Erythroblast (primary cell): ENCODE measurements at places on chromosomes 5 and 9.

DNA sequence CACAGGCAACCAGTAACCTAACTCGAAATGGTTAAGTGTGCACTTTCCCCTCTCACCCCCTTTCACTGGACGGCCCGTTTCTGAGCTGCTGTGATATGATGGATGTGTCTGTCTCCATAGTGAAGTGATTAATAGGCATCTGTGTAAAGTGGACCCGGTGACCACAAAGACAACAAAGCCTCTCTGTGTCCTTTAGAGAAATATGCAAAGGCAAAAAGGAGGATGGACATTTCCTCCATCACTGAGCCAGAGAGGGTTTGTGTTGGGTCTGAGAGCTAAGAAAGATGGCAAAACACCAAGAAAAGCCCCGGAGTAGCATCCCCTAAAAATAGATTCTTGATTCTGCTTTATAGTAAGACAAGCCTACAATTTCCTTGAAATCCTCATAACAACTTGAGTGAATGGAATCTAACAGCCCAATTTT, 120.6 kb downstream of the SEMA6A start:
- no peak for DNase-seq

DNA sequence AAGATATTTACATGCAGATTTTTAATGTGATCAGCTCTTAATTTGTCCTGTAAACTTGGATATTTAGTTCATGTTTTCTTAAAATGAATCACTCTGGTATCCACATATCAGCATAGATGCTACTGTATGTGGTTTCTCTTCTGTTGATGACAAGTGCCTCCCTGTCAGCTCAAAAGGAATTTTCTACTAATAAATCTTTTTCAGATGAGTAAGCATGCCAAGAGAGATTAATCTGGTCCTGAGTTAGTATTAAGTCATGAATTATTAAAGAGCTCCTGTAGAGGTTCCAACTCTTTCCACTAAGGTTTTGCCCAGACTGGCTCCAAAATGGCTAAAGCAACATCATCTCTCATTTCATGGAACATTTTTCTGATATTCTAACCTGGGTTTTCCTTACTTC, 129.2 kb downstream of the GOLPH3 start:
- no peak for DNase-seq

- no peak for DNase-seq
Observed at GRCh38 chr5:111928511-111928910, 171.5 kb upstream of the NREP start.

- peak; percentile 64 for DNase-seq
Observed at GRCh38 chr9:76658510-76659231, 105.6 kb upstream of the PCA3 start.

DNA sequence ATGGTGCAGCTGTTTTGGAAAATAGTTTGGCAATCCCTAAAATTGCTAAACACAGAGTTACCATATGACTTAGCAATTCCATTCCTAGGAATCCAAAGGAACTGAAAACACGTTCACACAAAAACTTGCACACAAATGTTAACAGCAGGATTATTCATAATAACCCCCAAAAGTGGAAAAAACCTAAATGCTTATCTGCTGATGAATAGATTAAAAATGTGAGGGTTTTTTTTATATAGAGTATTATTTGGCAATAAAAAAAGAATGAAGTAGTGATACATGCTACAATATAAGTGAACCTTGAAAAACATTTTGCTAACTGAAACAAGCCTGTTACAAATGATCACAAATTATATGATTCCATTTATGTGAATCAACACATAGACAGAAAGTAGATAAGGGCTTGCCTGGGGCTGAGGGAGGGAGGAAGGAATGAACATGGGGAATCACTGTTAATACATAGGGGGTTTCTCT, 45.1 kb upstream of the TRIO start:
- no peak for DNase-seq

- no peak for DNase-seq
Observed at GRCh38 chr9:137266162-137266527, 11.0 kb downstream of the NELFB start.

DNA sequence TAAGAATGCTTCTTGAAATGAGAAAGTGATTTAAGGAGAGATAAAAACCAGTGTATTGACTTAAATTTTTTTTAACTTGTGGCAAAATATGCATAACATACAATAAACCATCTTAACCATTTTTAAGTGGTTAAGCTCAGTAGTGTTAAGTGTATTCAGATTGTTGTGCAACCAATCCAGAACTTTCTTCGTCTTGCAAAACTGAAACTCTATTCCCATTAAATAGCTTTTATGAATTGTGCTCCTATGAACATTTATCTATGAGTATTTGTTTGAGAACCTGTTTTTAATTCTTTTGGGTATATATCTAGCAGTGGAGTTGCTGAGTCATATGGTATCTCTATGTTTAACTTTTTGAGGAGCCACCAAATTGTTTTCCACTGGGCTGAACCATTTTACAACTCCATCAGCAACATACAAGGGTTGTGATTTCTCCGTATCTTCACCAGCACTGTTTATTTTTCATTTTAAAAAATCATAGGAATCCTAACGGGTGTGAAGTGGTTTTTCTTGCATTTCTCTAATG, 76.6 kb upstream of the ACTBL2 start:
- no peak for DNase-seq

- no peak for DNase-seq
Observed at GRCh38 chr9:92942688-92943616, 4.4 kb upstream of the FGD3 start.

DNA sequence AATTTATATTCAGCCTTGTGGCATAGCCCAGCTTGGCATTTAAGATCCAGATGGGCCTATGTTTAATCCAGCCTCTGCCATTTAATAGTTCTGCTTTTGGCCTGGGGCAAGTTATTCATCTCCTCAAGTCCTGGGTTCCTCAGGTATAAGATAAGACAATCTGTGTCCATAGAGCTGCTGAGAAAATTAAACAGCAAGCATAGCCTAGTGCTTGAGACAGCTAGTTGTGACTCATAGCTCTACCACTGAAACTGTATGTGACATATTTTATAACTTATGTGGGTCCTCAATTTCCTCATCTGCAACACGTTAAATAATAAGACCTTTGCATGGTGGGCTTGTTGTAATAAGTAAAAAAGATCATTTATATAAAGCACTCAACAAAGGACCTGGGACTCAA, 53.3 kb upstream of the ATP10B start:
- DNase-seq, result no peak

DNA sequence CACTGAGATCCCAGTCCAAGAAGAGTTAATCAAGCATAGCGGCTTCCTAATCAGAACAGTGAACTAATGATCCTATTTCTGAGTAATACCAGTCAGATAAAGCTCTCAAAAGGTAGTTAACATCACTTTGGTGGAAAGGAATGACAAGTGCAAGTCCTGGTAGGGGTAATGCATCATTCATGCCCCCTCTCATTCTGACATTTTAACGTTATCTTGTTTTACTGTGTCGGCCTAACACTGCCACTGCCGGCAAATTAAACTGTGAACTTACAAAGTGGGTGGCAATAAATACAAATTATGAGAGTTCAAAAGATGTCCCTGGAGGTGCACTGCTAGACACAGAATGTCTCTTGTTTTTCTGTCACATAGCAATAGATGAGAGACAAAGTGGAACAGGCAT, 131.6 kb downstream of the EBF1 start:
- no peak for DNase-seq

DNA sequence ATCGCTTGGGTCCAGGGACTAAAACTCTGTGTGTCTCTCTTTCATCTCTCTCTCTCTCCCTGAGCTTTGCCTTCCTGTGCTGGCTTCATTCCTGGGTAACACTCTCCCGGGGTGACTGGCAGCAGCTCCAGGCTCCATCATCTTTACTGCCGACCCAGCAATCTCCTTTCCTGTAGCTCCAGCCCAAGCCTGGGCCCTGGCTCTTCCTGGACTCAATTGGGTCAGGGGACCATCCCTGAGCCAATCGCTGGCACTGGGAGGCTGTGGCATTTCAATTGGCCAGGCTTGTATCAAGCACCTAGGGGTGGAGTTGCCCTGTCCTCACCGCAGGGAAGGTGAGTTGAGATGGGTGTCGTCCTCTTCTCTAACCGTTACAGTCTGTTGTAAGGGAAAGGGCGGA, 31.9 kb downstream of the FAM240B start:
- DNase-seq, result no peak

- no peak for DNase-seq
Observed at GRCh38 chr5:126195410-126196100, 227.7 kb upstream of the GRAMD2B start.

DNA sequence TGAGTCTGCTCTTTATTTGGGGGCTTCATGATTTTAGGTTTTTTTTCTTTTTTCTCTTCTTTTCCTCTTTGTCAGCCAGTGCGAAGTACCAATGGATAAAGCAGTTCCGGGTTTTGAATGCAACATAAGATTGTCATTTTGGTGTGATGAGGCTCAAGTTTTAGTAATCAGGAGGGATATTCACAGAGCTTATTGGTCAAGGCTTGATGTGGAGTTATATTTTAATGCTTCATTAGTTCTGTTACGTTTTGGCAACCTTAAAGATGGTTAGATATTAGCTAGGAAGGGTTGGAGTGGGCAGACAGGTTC, 1.4 kb downstream of the PIK3R1 start:
- peak; percentile 70 for DNase-seq

- DNase-seq, result no peak
Observed at GRCh38 chr9:78292026-78292425, 4.9 kb upstream of the PSAT1 start.

DNA sequence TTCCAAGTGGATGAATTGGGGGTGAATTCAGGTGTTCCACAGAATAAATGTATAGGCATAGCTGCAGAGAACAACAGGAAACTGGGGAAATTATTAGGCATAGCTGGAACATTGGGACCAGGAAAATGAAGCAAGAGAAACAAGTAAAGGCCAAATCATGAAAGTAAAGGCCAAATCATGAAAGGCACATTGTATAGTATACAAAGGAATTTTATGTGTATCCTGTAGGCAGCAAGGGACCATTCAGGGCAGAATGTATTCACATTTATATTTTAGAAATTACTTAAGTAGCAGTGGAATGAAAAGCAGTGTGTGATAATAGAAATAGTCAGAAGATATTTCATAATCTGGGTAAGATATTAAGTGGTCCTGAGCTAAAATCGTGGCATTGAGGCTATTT, 127.3 kb upstream of the GRHPR start:
- DNase-seq, result no peak

DNA sequence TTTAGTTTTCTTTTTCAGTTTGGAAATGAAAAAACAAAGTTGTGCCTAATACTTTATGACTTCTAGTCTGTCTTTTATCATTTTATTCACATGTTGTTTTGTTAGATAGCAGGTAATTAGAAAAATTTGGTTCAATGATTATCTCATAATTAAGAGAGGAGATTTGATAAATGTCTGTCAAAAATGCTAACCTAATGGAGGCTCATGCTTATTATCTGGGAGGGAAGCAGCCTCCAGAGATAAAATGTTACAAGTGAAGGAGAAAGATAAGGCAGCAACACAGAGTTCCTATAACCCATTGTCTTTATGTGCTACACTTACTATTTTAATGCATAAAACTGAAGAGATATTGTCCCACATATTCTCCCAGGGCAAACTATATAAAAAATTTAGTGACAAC, 53.5 kb downstream of the SLC27A6 start:
- peak; percentile 69 for DNase-seq

DNA sequence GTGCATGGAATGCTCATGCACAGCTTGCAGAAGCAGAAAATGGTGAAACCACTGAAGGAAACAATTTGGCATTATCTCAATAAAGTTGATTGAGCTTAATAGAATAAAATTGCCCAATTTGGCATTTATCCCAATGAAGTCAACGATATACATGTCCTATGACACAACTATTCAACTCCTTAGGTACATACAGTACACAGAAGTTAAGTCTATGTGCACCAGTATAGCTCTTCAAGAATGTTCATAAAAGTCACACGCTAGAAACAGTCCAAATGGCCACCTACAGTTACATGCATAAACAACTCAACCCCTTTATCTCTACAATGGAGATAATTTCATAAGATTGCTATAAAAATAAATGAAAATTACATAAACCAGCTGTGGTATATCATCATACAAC, 184.5 kb downstream of the DENND1A start:
- DNase-seq, result no peak

- DNase-seq, result no peak
Observed at GRCh38 chr5:146015001-146015400, 78.6 kb downstream of the SH3RF2 start.

GRCh38 chr5:114953565-114953964, 216.1 kb downstream of the TRIM36 start:
- DNase-seq, result no peak

- DNase-seq, result no peak
Observed at GRCh38 chr5:161857358-161857757, 9.4 kb downstream of the GABRA1 start.

DNA sequence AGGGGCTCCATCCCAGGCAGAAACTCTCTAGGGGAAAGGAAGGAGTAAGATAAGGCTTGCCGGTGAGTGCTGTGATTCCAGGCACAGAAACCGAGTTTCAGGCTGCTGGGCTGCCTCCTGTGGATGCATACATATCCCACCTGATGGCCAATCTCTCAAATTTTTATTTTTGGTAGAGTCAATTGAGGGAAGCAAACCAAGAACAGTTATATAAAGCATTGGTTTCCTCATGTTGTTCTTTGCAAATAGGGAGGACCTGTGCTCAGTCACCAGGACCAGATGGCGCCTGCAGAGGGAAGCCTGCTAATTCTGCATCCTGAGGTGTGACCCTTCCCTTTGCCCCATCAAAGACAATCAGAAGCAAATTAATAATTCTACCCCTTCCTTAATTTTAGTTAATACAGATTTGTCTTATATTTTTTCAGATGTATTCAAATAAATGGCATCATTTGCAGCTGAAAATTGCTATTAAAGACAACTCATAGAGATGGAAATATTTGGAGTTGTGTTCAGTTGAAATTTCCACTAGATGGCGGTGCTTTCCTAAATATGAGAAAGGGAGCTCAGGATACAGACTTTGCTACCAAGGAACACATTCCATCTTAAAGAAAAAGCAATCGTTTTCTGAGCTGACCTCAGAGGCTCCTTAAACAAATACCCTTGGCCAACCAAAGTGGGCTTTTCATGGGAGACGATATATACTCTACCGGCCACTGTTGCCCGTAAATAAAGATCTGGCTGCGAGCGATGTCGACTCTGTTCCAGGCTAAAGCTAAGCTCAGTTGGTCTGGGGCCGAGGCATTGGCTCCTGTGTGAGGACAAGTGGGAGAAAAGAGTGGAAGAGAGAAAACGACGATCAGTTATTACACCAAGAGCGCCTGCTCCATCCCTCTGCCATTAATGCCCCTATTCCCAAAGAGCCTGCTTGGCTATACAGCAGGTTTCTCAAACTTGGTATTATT, 225.7 kb upstream of the KLF9 start:
- peak; percentile 54 for DNase-seq

DNA sequence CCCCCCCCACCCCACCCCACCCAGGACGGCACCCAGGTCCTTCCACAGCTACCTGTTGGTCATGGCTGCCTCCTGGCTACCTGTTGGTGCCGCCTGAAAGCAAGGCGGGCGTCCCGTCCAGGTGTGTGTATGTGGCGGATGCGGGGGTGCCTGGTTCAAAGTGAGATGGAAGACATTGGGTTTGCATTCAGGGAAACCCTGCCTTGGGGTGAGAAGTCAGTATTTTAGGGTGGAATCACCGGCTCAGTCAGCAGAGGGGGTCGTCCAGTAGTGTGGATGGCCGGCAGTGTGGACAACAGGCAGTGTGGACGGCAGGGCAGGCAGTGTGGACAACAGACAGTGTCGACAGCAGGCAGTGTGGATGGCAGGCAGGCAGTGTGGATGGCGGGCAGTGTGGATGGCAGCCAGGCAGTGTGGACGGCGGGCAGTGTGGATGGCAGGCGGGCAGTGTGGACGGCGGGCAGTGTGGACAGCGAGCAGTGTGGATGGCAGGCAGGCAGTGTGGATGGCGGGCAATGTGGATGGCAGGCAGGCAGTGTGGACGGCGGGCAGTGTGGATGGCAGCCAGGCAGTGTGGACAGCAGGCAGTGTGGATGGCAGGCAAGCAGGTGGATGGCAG, 28.0 kb downstream of the NKD2 start:
- no peak for DNase-seq
